ENCODE measurements at places on chromosomes 2 and 18.

- no peak for DNase-seq
These were observed 9.6 kb downstream of the RPL37A start for GRCh38 chr2:216508229-216508628.

- no peak for DNase-seq
These were observed 49.4 kb downstream of the CCDC102B start for GRCh38 chr18:68847219-68847837.

GRCh38 chr2:122980671-122981070, 1044.4 kb upstream of the CNTNAP5 start:
- no peak for DNase-seq

GRCh38 chr2:107072150-107072940, 186.4 kb upstream of the ST6GAL2 start:
- DNase-seq, result no peak

DNA sequence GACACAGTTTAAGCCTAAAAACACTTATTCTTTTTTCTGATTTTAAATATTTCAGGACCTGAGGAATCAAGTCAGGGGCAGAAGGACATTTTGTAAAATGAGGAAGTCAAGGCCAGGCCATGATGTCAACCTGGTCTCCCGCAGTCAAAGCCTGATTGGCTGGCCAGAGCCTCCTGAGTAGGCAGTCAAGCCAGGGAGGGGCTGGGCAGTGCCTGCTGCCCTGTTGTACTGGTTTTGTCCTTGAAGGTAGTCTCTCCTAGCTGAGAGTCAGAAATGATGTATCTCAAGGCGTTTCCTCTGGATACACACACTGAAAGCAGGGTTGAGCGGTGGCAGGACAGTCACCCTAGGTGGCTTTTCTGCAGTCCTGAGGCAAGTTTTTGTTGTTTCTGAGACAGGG, 19.8 kb downstream of the CCT7 start:
- no peak for DNase-seq

DNA sequence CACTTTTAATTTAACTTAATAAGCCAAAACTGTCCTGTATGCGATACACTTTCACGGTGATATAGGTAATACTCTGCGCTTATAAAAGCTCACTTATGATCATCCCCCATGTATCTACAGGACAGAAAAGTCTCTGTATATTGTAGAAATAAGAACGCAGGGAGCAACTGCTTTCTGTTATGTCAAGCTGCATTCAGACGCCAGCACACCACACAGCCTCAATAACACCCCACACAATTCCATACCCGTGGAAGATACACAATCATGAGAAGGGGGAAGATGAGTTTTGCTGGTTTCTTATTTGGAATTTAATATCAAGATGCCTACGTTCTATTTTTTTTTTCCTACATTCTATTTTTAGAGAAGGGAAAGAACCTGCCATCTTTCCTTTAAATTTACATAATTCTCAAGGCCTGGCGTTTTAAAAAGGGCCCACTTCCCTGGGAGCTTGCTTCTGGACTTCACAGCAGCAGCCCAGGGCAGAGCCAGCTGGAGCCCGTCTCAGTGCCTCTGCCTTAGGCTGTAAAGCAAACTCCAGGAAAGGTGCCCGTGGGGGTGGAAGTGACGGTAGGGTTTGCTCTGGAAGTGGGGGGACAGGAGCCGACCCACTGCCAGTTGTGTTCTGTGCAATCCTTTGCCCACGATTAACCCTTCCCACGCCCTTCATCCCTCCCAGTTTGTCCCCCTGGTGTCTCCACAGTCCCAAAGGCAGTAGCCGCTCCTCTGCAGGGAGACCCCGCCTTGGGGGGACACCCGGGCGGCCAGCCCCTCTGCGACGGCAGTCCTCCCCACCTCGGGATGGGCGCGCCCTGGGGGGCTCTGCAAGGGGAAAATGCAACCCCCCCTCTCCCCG, 5.3 kb downstream of the PTGR3 start:
- DNase-seq, result no peak

- DNase-seq, result no peak
These were observed 20.0 kb upstream of the LPIN1 start for GRCh38 chr2:11726384-11726783.

GRCh38 chr2:105373895-105374401, 24.9 kb downstream of the FHL2 start:
- no peak for DNase-seq

- DNase-seq, result no peak
These were observed 50.9 kb downstream of the PKP4 start for GRCh38 chr2:158507679-158508078.

DNA sequence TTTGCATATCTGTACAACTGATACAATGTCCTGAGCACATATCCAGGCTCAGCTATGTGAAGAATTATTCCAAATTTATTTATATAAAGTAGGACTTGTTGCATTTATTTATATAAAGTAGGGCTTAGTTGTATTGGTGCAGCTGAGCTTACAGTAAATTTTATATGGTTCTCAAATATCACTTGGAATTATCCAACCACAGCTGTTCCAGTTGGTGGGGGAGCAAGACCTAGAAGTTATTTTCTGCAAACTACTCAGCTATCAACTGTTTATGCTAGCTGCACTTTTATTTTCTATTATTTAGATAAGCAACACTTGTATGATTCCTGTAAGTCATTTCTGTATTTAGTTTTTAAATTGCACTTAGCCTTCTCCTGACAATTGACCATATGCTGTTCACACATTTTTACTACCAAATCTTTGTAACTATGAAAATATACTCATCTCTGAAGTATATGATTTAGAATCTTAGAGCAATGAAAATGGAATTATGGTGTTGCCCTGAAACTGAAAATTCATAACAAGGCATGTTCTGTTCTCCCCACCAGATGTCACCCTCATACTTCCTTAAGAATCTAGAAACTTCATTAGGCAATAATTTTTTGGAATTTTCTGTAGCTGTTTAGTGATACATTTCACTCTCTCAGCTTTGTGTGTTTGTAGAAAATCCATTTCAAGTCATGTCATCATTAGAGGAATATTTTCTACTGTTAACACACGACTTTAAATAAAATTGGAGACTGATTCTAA, 157.0 kb upstream of the CBLN2 start:
- no peak for DNase-seq

DNA sequence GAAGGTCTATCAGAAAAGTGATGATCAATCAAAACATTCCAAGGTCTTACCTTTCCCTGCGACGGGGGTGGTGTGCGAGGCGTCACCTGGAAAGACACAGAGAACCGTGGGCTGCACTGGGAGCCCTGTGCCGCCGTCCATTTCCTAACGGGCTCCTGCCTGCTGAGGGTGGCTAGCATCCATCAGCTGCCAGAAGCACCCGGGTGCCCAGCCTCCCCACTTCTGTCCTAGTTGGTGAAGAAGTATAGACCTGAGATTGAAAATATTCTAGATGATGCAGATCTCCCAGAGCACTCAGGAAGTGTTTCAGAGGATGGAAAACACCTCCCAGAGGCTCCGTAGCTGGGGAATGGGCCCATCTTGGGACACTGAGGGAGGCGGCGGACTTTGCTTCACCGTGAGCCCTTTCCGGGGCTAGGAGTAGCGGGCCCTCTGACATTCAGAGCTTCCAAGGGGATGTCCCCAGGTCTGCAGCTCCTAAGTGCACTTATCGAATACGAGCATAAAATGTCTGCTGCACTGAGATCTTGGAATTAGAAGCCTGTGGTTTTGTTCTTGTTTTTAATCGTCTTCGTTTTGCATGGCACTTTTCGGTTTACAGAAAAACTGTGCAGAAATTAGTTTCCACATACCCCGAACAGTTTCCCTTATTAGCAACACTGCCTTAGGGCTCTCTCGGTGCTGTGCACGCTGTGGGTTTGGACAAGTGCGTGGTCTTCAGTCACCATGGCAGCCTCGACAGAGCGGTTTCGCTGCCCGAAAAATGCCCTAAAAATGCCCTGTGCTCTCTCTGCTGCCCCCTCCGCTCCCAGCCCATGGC, 143.5 kb downstream of the MBP start:
- no peak for DNase-seq

- no peak for DNase-seq
These were observed 155.7 kb upstream of the TCF4 start for GRCh38 chr18:55743736-55744135.

- DNase-seq, result peak; percentile 28
These were observed 9.8 kb downstream of the RMDN2 start for GRCh38 chr2:37934591-37935513.

DNA sequence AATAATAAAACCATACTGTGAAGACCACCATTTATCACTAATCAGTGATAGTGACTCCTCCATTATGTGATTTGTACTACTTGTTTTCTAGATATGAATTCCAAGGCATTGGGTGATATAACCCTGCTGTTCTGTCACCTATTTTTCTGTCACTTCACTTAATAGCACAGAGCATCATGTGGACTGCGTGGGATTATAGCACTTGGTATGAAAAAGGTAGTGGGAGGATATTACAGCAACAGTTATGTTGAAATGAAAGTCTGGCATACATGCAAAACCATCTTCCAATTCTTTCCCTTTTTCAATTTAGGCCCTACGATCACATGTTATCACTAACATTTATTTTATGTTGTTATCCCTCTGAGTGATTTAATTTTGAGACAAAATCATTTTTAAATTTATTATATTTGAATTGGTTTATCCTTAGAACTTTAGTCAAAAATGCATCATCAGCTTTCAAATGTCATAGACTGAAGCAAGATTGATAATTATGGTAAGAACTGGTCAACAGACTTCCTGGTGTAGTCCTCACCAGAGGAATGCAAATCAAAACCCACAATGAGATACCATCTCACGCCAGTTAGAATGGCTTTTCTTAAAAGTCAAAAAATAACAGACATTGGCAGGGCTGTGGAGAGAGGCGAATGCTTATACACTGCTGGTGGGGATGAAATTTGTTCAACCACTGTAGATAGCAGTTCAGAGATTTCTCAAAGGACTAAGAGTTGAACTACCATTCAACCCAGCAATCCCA, 242.6 kb downstream of the IKZF2 start:
- peak; percentile 43 for DNase-seq

DNA sequence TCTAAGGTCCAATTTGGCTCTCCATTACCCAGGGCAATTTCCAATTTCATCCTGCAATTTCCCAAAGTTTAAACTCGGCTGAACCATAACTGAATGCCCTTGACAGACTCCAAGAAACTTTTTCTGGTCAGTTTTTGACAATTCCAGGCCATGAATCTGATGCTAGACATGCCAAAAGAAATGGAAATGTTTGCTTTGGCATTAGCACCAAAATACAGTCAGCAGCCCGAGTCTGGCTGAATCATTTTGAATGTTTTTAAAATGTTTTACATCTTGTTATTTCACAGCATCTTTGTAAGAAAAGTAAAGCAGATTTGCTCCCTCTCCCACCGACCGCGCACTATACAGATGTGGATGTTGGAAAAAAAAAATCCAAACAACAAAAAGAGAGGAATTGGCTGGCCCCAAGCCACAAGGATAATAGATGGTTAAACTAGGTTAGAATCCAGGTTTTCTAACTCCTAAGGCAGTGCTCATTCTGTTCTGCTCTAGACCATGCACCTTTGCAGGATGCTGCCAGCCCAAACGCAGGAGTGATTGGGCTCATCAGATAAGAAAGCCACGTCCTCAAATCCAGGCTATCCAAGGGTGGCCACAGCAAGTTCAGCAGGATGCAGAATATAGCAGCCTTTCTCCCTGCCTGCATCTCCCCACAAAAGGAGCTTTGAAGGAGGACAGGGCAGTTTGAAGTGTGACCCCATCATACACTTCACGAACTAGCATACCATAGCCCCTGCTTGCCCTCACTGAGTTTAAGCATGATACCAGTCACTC, 167.5 kb downstream of the ALK start:
- no peak for DNase-seq

GRCh38 chr2:241808051-241808720, 807 bp upstream of the NEU4 start:
- DNase-seq, result no peak

- no peak for DNase-seq
These were observed 58.2 kb downstream of the COPS8 start for GRCh38 chr2:237143676-237144440.

DNA sequence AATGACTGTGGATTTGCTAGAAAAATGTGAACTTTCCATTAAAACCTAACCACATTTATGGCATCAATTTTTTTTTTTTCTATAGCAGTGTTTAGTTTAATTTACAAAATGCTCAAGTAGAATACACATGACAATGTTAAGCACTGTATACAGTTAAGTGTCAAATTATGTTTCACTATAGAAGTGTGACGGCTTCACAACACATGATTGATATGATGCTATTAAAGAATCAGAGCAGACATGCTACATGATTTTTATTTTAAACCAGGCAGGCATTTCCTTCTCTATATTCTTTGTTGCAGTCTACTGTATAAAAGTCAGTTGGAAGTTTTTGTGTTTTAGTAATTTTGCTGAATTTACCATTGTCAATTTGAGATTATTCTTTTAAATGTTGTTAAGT, 43.6 kb downstream of the PROKR1 start:
- DNase-seq, result no peak

GRCh38 chr2:216495656-216496055, 3.0 kb upstream of the RPL37A start:
- DNase-seq, result no peak

DNA sequence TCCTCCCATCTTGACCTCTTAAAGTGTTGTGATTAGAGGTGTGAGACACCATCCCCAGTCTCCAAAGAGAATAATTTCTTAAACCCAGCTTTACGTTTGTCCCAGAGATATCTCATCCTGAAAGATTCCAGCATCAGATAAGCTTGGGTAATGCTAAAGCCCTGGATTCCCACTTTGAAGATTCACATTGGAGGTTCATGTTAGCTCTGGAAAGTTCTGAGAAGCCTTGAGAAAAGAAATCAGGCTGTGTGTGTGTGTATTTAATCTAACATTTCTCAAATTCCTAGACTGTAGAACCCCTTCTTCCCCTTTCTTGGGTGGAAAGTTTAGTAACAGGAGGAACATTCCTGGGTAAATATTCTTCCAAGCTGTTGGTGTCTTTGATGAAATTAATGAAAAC, 18.0 kb downstream of the ZNF532 start:
- no peak for DNase-seq

- DNase-seq, result no peak
These were observed 84.8 kb downstream of the SETBP1 start for GRCh38 chr18:44765456-44765855.

DNA sequence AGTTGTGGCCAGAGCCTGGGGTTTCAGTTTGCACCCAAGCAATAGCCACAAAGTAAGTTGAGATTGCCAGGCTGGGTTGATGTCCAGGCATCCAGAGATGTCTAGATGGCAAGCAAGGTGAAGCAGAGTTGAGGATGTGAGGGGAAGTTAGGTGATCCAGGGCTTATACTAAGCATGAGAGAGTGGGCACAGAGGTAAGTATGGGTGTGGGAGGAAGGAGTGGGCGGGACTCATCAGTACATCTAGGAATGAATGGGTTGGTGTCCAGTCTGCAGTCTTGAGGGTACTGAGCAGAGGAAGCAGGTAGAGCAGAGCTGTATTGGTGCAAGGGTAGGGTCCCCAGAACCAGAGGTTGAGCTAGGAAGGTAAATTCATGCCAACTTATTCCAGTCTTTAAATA, 1.5 kb downstream of the SEMA4F start:
- no peak for DNase-seq

GRCh38 chr2:192828947-192829346, 634.2 kb upstream of the TMEFF2 start:
- no peak for DNase-seq

DNA sequence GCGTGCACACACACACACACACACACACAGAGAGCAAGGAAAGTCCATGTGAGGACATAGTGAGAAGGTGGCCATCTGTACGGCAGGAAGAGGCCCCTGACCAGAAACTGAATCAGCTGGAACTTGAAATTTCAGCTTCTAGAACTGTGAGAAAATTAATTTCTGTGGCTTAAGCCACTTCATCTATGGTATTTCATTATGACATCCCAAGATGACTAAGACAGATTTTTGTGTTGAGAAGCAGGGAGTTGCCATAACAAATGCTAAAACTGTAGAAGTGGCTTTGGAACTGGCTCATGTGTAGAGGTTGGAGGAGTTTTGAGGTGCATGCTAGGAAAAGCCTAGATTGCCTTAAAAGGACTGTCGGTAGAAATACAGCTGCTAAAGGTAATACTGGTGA, 63.4 kb upstream of the ZBTB7C start:
- DNase-seq, result no peak
